ENCODE measurements at places on chromosomes 1 and 21. TPM values are rescaled to one million over a fixed set of nuclear protein-coding genes. Genes with fewer than 3 reads are reported as not detected.

DNA sequence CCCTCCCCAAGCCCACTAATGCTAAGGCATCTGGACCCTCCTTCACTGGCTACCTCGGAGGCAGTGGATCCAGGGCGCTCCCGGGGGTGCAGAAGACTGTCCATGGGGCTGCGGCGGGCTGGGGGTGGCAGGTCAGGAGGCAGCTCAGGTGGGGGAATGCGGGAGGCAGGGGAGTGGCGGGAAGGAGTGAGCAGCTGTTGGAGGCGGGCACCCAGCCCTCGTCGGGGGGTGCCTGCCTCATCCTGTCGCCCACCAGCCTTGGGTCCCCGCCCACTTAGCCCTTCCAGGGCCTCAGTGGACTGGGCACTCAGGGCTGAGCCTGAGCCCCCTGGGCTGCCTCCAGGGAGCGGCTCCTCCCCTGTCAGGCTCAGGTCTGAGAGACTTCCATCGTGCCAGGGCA lies 10.7 kb upstream of the GATAD2B start:
- no peak for DNase-seq

DNA sequence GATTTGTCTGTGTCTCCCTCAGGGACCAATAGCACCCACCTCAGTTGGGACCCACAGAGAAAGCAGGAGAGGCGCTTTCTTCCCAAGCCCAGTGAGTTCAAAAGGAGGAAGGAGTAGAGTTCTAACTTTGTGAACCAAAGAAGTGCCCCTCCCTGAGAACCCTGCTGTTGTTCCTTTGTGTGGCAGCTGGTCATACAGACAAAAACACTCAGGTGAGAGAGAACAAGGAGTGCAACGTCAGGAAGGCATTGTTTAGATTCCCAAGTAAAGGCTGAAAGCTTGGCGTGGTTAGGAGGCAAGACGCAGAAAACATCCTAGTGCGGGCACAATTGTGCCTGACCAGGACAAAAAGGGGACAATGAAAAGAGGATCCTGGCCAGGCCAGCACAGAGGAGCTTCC lies 654.6 kb downstream of the KIF26B start:
- DNase-seq, result no peak

- no peak for DNase-seq
These were observed 112.3 kb upstream of the NFIA start for GRCh38 chr1:60969971-60970509.

DNA sequence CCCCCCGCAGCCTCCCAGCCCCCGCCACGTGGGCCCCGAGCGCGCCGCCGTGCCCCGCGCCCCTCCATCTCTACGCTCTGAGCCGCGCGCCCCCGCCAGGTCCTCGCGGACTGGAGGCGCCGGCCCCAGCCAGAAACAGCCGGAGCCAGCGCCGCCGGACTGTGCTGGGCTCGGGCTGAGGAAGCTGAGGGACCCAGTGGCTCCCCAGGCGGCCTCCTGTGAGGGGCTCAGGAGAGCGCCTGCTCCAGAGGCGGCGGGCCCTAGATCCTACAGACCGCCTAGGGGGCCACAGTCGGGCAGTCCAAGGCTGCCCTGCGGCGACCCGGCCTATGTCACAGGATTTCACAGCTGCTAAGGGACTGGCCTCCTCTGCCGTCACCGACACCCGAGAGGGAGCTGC lies 82.1 kb downstream of the NENF start:
- no peak for DNase-seq

Gene SPRR2B
- not detected for total RNA-seq

- no peak for DNase-seq
These were observed 28.5 kb downstream of the MGST3 start for GRCh38 chr1:165659581-165659895.

Gene TNNT2
- 0.33 TPM for total RNA-seq

Measured in left lobe of liver (tissue), 2 donors.